ENCODE measurements at places on chromosomes 6 and 20.

DNA sequence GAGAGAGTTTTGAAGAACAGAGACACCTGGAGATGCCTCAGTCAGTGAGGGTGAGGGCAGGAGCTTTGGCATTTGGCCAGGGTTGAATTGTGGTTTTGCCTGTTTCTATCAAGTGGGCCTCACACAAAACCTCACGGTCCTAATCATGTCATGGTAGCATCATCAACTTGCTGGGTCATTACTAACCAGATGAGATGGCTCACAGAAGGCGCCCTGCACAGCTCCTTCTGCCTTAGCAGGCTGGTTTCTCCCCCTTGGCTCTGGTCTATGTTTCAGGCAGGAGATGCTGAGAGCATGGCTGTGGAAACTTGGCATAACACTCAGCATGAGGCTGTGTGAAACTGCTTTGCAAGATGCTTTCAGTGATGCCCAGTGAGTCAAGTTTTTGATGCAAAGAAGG is 99.3 kb downstream of the LRRC1 start:
- DNase-seq: no peak

GRCh38 chr6:42449917-42450476 is 1.7 kb downstream of the TRERF1 start:
- no peak for DNase-seq

GRCh38 chr20:1377984-1378734 is 14.7 kb downstream of the FKBP1A start:
- no peak for DNase-seq

DNA sequence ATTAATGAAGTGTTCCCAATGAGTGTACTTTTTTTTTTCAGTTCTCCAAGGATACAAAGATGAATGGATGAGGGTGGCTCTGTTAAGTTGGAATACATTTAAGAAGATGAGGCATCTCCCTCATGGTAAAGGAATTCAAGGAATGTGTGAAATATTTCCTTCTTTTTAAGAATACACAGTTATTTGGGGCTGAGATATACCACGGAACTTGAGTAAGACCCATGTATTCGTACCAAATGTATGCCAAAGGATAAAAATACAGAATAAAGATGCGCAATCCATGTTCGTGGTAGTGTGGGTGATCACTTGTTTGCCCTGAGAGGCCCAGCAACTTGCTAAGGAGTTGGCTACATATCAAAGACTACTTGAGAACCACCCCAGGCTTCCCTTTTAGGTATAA is 164.2 kb upstream of the TCF21 start:
- DNase-seq: no peak

GRCh38 chr6:167393731-167394130 is 68.8 kb downstream of the TTLL2 start:
- DNase-seq: no peak

GRCh38 chr6:141510803-141511202 is 621.9 kb upstream of the GJE1 start:
- no peak for DNase-seq

GRCh38 chr6:10733151-10733715 is 10.4 kb downstream of the TMEM14C start:
- DNase-seq: no peak
